ENCODE measurements at places on chromosomes 5 and 9. TPM values are rescaled to one million over a fixed set of nuclear protein-coding genes. Genes with fewer than 3 reads are reported as not detected.

Gene ZNF462
- 32.0 TPM for total RNA-seq

Gene LCNL1
- 11.5 TPM for total RNA-seq

Gene ELOVL7
- total RNA-seq, result 0.95 TPM

Gene SEMA4D
- 33.4 TPM for total RNA-seq

Gene TYRP1
- total RNA-seq, result 97.5 TPM

Gene ARID3C
- total RNA-seq, result not detected

Gene GABRA1
- not detected for total RNA-seq

Gene NIM1K
- not detected for total RNA-seq

Gene PIP5KL1
- not detected for total RNA-seq

Gene SPINK4
- not detected for total RNA-seq

Gene FCN1
- total RNA-seq, result 7.1 TPM

Gene PLAC8L1
- not detected for total RNA-seq

Gene PCDHGA3
- total RNA-seq, result 16.7 TPM

Gene GARIN3
- not detected for total RNA-seq

Gene S100Z
- total RNA-seq, result not detected

Gene PFN3
- not detected for total RNA-seq

Gene GNA14
- 0.57 TPM for total RNA-seq

Gene C9orf153
- 0.54 TPM for total RNA-seq

Gene SNX18
- 18.8 TPM for total RNA-seq

Gene STING1
- 63.1 TPM for total RNA-seq

Gene DDX4
- total RNA-seq, result not detected

Gene CDHR2
- total RNA-seq, result not detected

Gene INSL4
- not detected for total RNA-seq

Gene NPR3
- 8.8 TPM for total RNA-seq

Gene FBP2
- not detected for total RNA-seq

Gene GRIA1
- total RNA-seq, result 0.64 TPM

Gene RABL6
- 72.2 TPM for total RNA-seq

Gene BICD2
- 40.7 TPM for total RNA-seq

Gene SERINC5
- total RNA-seq, result 13.5 TPM

Gene CLIC3
- 1.5 TPM for total RNA-seq

Gene ADAMTS12
- total RNA-seq, result 4.7 TPM

Gene MRPS2
- total RNA-seq, result 95.2 TPM

Gene PROB1
- total RNA-seq, result 63.4 TPM

Gene SMIM33
- not detected for total RNA-seq

Gene ANKRA2
- total RNA-seq, result 14.0 TPM

Gene TLE1
- total RNA-seq, result 25.4 TPM

Gene GPR151
- total RNA-seq, result not detected

Gene ZDHHC12
- total RNA-seq, result 6.5 TPM

Gene TMEM215
- total RNA-seq, result not detected

Gene IFNA21
- not detected for total RNA-seq

Gene LHX6
- total RNA-seq, result 4.8 TPM

Gene MLANA
- total RNA-seq, result not detected

Gene SLC6A18
- not detected for total RNA-seq

All from heart left ventricle (tissue), 16 donors.